ENCODE measurements at places on chromosomes 6 and 20.

DNA sequence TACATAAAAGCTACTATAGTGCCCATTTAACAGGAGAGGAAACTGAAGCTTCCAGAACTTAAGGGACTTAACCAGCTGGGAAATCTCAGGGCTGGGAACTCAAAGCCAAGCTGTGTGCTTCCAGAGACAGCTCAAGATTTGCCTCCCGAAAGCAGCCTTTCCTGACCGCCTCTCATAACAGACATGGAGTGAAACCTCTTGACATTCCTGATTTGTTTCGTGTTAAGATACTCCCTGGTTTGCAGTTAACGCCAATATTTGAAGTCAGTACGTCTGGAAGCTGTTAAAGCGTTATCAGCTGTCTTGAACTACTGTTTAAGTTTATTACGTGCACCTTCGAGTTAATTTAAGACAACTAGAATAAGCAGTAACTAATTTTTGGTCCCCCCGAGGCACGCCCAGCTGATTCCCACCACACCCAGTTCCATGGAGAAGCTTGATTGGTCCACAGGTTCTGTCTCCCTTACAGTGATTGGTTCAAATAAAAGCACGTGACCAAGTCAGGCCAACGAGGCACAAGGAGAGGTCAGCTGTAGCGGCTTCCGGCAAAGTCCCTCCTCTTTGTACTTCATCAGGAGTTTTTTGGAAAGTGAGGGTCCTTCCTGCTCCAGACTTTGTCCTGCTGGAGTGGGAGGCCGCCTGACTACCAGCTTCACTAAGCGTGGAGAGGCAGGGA lies 8.9 kb upstream of the TCP11 start:
- H3K36me3 ChIP-seq, result no peaks in the 10 kb centered on the region
- no peak for DNase-seq
- peaks cover 40% of the 10 kb centered on the region for H3K4me1 ChIP-seq
- peaks cover 13% of the 10 kb centered on the region for H3K27me3 ChIP-seq
- no peak overlapping the region for H3K27ac ChIP-seq

DNA sequence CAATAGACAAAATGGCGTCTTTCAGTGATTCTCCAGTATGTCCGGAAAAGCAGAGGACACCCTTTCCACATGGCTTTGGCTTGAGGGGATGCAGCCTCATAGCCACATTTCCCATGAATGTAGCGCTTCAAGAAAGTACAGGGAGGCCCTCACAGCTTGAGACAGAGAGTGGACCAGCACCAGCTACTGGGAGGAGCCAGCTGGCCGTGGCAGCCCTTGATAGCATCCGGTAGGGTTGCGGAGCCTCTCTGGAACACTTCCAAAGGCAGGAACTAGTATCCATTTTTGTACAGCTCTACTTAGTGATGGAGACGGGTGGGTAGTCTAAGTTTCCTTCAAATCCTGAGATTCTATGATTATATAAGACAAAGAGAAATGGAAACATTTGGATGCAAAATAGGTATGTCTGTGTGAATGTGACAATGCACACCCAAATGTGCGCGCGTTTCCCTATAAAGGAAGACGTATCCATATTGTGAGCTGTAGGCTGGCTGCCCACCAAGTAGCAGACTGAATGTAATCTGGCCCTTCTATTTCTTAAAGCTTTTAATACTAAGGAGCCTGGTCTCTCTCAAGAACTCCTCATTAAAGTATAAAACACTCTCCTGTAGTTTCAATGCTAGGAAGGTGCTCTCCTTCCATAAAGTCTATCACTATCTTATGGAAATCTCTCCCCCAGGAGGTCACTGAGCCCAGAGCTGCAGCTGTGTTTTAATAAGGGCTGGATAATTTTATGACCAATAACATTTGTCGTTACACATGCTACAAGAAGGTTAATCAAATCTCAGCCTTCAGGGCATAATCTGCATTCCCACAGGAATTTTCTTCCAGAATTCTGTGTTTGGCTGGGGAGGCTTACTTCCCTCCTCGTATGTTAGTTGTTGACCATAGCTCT lies 74.0 kb downstream of the SOBP start:
- H3K4me1 ChIP-seq, result no peaks in the 10 kb centered on the region
- no peaks in the 10 kb centered on the region for H3K36me3 ChIP-seq
- H3K27ac ChIP-seq, result no peak overlapping the region
- H3K27me3 ChIP-seq, result peaks cover 45% of the 10 kb centered on the region

GRCh38 chr6:1535295-1535694 lies 74.4 kb upstream of the FOXC1 start:
- no peak overlapping the region for H3K4me3 ChIP-seq
- H3K4me1 ChIP-seq, result peaks cover 11% of the 10 kb centered on the region
- no peak overlapping the region for H3K27ac ChIP-seq
- no peaks in the 10 kb centered on the region for H3K27me3 ChIP-seq
- no peaks in the 10 kb centered on the region for H3K36me3 ChIP-seq

GRCh38 chr6:154569156-154569862 lies 58.8 kb upstream of the CNKSR3 start:
- no peaks in the 10 kb centered on the region for H3K36me3 ChIP-seq
- peaks cover 11% of the 10 kb centered on the region for H3K27me3 ChIP-seq
- DNase-seq, result no peak
- no peaks in the 10 kb centered on the region for H3K4me1 ChIP-seq
- no peak overlapping the region for H3K4me3 ChIP-seq

DNA sequence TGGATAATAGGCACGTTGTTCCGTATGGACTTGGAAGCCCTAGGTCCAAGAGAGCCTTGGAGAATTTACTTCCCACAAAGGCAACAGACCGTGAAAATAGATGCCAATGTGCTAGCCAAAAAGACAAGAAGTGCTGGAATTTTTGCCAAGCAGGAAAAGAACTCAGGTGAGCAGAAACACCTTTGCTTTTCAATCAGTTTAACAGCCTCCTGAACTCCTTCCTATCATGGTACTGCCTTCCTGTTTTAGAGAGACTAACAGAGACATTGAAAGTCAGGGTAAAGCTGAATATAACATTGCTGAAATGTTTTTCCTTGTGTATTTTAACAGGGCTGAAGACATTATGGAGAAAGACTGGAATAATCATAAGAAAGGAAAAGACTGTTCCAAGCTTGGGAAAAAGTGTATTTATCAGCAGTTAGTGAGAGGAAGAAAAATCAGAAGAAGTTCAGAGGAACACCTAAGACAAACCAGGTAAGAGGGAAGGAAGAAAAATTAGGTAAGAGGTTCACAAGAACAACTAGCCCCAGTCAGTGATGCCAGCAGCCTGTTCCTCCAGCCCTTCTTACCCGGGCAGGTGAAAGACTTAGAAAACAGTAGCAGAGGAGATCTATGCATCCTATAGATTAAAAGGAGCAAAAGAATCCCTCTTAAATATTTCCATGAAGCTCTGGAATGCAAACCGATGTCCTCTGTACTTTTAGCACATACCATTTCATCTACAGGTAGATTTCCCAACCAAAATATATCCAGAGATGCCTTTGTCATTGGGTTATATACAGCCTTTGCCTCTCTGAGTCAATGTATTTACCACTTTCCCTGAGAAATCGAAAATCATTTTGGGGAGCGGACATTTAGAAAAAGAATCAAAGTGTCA lies 4.0 kb downstream of the EDN1 start:
- peaks cover 12% of the 10 kb centered on the region for H3K4me1 ChIP-seq
- DNase-seq, result no peak
- H3K36me3 ChIP-seq, result no peaks in the 10 kb centered on the region

- peaks cover 52% of the 10 kb centered on the region for H3K27me3 ChIP-seq
- no peaks in the 10 kb centered on the region for H3K36me3 ChIP-seq
- no peak overlapping the region for H3K27ac ChIP-seq
Observed at GRCh38 chr20:1946762-1947534, 46.9 kb downstream of the PDYN start.

DNA sequence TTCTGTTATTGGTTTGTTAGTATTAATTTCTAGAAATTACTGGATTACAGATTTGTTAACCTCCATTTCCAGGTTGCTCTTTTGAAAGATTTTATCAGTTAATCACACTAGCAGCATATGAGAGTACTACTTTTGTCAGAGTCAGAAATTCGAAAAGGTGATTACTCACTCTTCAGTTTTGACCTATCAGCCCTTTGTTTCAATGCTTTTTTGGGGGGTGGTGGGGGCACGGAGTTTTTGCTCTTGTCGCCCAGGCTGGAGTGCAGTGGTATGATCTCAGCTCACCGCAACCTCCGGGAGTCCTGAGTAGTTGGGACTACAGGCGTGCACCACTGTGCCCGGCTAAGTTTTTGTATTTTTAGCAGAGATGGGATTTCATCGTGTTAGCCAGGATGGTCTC lies 149.2 kb downstream of the JARID2 start:
- no peak for DNase-seq
- H3K27ac ChIP-seq, result no peak overlapping the region
- H3K36me3 ChIP-seq, result peaks cover 15% of the 10 kb centered on the region
- no peak overlapping the region for H3K4me3 ChIP-seq
- H3K4me1 ChIP-seq, result peaks cover 60% of the 10 kb centered on the region
- no peaks in the 10 kb centered on the region for H3K27me3 ChIP-seq

GRCh38 chr6:156434795-156435190 lies 342.4 kb upstream of the ARID1B start:
- no peaks in the 10 kb centered on the region for H3K36me3 ChIP-seq
- H3K27ac ChIP-seq, result no peak overlapping the region
- no peak overlapping the region for H3K4me3 ChIP-seq

DNA sequence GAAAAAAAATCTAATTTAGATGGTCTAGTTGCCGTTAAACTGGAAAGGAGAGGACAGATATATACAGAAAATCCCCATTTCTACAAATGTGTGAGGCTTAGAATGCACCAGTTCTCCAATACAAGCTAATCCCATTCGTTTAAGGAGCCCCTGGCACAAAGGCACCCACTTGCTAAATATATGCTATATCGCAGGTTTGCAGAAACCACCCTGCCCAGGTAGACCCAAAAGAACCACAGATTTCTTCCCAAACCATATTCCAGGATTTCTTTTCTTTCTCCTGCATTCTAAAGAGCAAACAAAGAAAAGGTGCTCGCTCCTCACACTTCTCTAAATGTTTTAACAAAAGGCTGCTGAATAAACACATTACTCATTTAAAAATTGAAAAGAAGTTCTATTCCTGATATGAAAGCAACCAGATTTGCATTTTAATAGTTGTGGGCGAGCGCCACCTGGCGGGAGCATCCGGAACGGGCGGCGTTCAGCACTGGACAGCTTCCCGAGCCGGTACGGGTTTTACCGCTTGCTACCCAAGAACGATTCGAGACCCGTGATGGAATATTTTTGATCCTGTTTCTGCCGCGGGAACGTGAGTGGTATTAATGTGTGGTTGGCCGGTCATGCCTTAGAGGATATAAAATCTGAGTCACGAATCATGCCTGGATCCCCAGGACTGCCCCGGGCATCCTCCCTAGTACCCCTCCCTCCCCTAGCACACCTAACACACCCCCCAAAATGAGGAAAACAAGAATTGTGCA lies 2.1 kb downstream of the PTPRT start:
- H3K36me3 ChIP-seq, result no peaks in the 10 kb centered on the region
- no peak overlapping the region for H3K4me3 ChIP-seq
- no peaks in the 10 kb centered on the region for H3K4me1 ChIP-seq
- H3K27ac ChIP-seq, result no peak overlapping the region

DNA sequence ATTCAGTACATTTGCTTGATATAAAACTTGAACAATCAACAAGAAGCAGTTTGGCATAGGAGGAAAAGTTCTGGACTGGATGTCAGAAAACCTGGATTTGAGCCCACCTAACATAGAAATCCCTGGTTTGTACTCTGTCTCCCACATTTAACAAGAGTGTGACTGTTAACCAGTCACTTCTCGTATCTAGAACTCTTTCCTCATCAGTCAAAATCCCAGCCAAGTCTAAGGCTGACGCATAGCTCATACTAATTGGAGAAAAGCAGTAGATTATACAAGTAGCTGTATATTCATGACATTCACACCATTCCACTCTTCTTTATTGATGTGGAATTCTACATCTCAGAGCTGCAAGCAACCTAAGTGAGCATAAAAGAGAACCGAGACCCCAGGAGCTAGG lies 222.7 kb downstream of the PHACTR1 start:
- H3K27ac ChIP-seq, result no peak overlapping the region
- peaks cover 19% of the 10 kb centered on the region for H3K27me3 ChIP-seq
- H3K36me3 ChIP-seq, result no peaks in the 10 kb centered on the region
- H3K4me1 ChIP-seq, result peaks cover 13% of the 10 kb centered on the region
- H3K4me3 ChIP-seq, result no peak overlapping the region

- DNase-seq, result no peak
- no peaks in the 10 kb centered on the region for H3K36me3 ChIP-seq
- no peak overlapping the region for H3K4me3 ChIP-seq
- H3K27me3 ChIP-seq, result no peaks in the 10 kb centered on the region
- no peak overlapping the region for H3K27ac ChIP-seq
Observed at GRCh38 chr20:11867291-11867919, 50.3 kb upstream of the BTBD3 start.
